ENCODE measurements at places on chromosomes 4 and X. TPM values are rescaled to one million over a fixed set of nuclear protein-coding genes. Genes with fewer than 3 reads are reported as not detected.

PRICKLE3 gene
- 16.3 TPM for total RNA-seq

NAP1L5 gene
- total RNA-seq = 8.8 TPM

DTHD1 gene
- total RNA-seq = 33.4 TPM

GPRIN3 gene
- 5.4 TPM for total RNA-seq

COL25A1 gene
- total RNA-seq = 1.3 TPM

DNA sequence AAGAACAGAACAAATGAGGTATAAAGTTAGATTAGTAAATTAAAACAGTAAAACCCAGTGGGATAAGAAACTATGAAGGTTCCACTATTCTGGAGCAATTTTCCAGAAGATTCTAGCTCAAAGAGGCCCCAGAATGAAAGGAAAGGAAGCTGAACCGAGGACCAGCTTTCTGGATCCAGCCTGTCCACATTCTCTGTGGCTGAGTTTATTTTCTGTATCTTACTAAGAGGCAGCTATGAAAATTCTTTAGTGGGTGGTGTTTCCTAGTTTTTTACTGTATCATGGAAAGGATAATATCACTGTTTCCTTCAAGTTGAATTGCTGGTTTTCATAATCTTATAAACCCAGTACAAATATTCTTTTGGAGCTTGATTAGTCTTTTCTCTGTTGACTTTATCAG is 11.8 kb downstream of the DAPP1 start:
- no peak for DNase-seq
- H3K4me3 ChIP-seq = no peak overlapping the region
- no peaks in the 10 kb centered on the region for H3K36me3 ChIP-seq
- no peak overlapping the region for H3K27ac ChIP-seq
- peaks cover 11% of the 10 kb centered on the region for H3K4me1 ChIP-seq

- DNase-seq = peak; percentile 79
- peak overlapping the region; percentile 72 for H3K27ac ChIP-seq
- peaks cover 6% of the 10 kb centered on the region for H3K4me1 ChIP-seq
- H3K4me3 ChIP-seq = no peak overlapping the region
- no peaks in the 10 kb centered on the region for H3K36me3 ChIP-seq
- no peaks in the 10 kb centered on the region for H3K27me3 ChIP-seq
Observed at GRCh38 chr4:41427306-41427882, 110.6 kb upstream of the LIMCH1 start.

DNA sequence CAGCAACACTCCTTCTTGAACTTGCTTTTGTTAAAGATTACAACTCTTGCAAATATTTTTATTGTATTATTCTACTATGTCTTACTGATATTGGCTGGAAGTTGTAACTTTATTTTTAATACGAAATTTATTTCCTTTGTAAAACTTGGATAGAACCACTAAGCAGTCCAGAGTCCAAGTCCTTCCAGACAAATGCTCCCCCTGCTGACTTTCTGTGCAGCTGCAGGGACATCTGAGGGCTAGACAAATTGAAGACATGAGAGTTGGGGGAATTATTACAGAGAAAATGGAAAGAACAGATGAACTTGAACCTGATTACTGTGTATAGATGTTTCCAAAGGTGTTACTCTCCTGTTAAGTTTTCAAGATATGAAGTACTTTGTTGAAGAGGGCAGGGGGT is 238.8 kb downstream of the GRIA3 start:
- no peaks in the 10 kb centered on the region for H3K36me3 ChIP-seq
- peaks cover 4% of the 10 kb centered on the region for H3K27me3 ChIP-seq
- no peak overlapping the region for H3K4me3 ChIP-seq
- peak; percentile 62 for DNase-seq
- H3K27ac ChIP-seq = no peak overlapping the region
- no peaks in the 10 kb centered on the region for H3K4me1 ChIP-seq

GRCh38 chr4:142645475-142646108 is 200.5 kb downstream of the INPP4B start:
- H3K27ac ChIP-seq = no peak overlapping the region
- peaks cover 4% of the 10 kb centered on the region for H3K4me1 ChIP-seq
- no peaks in the 10 kb centered on the region for H3K36me3 ChIP-seq

DNA sequence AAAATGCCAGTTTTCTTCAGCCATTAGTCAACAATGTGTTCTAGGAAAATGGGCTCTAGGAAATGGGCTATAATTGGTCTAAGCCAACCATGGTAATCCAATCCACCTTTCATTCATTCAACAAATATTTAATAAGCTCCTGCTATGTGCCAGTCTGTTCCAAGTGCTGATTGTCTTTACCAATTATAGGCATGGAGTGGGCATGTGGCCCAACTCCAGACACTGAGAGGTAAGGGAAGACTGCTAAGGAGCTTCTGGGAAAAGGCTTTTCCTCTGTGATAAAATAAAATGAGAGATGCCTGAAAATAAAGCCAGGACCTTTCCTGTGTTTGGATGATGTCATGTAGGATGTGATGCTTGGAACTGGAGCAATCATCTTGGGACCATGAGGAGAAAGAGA is 43.3 kb downstream of the HOPX start:
- H3K4me3 ChIP-seq = no peak overlapping the region
- no peaks in the 10 kb centered on the region for H3K36me3 ChIP-seq
- no peak for DNase-seq
- no peak overlapping the region for H3K27ac ChIP-seq

- H3K4me1 ChIP-seq = no peaks in the 10 kb centered on the region
- H3K36me3 ChIP-seq = peaks cover 20% of the 10 kb centered on the region
- H3K4me3 ChIP-seq = no peak overlapping the region
- peak; percentile 8 for DNase-seq
Observed at GRCh38 chr4:147638942-147639341, 21.7 kb downstream of the TMEM184C start.

DNA sequence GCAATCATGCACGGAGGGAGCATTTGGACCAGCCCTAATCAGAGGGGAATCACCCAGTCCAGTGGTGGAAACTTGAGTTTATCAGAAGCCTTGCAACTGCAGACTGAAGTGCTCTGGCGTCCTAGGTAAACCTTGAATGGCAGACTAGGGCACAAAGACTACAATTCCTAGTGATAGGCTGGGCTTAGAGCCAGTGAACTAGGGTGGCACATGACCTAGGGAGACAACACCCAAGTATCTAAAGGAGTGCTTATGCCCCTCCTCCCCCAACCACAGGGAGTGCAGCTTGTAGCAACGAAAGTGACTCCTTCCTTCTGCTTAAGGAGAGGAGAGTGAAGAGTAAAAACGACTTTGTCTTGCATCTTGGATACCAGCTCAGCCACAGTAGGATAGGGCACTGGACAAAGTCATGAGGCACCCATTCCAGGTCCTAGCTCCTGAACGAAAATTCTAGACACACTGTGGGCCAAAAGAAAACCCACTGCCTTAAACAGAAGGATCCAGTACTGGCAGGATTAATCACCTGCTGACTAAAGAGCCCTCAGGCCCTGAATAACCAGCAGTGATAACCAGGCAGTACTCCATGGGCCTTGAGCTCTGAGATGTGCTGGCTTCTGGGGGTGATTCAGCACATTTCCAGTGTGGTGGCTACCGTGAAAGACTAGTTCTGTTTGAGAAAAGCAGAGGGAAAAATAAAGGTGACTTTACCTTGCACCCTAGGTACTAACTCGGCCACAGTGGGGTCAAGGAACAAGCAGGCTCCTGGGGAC is 58.7 kb upstream of the STARD8 start:
- no peaks in the 10 kb centered on the region for H3K36me3 ChIP-seq
- no peak overlapping the region for H3K4me3 ChIP-seq
- H3K27me3 ChIP-seq = no peaks in the 10 kb centered on the region
- H3K27ac ChIP-seq = no peak overlapping the region

GRCh38 chr4:122480655-122481487 is 24.3 kb upstream of the IL2 start:
- no peaks in the 10 kb centered on the region for H3K27me3 ChIP-seq
- no peak overlapping the region for H3K27ac ChIP-seq
- H3K4me1 ChIP-seq = no peaks in the 10 kb centered on the region

DNA sequence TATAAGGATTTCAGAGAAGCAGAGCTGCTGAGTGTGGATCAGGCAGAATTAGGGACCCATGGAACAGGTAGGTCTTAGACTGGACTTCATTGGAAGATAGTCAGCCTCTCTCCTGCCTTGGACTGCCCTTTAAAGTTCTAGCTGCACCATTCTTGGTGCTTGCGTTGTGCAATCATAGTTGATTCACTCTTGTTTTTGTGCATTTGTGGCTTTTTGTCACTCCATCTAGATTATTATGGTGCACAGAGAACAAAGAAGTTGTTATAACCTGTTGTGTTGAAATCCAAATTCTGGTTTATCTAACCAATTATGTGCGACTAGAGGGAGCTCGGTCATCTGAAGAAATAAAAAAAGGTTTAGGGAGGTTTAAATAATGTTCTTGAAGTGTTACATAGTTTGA is 59.3 kb downstream of the JADE1 start:
- H3K27me3 ChIP-seq = no peaks in the 10 kb centered on the region
- no peak overlapping the region for H3K27ac ChIP-seq
- H3K4me1 ChIP-seq = no peaks in the 10 kb centered on the region
- H3K4me3 ChIP-seq = no peak overlapping the region

GRCh38 chrX:8783097-8783713 is 18.0 kb downstream of the FAM9A start:
- H3K27me3 ChIP-seq = peaks cover 14% of the 10 kb centered on the region
- no peak overlapping the region for H3K4me3 ChIP-seq
- no peak overlapping the region for H3K27ac ChIP-seq
- H3K36me3 ChIP-seq = no peaks in the 10 kb centered on the region

GRCh38 chr4:113461281-113461680 is 300.3 kb downstream of the CAMK2D start:
- no peaks in the 10 kb centered on the region for H3K4me1 ChIP-seq
- no peaks in the 10 kb centered on the region for H3K27me3 ChIP-seq
- DNase-seq = no peak
- peaks cover 17% of the 10 kb centered on the region for H3K36me3 ChIP-seq

GRCh38 chrX:74195605-74196004 is 108.4 kb upstream of the ZCCHC13 start:
- H3K27ac ChIP-seq = no peak overlapping the region
- DNase-seq = no peak
- no peaks in the 10 kb centered on the region for H3K36me3 ChIP-seq

GRCh38 chr4:95095348-95095974 is 337.7 kb downstream of the BMPR1B start:
- no peak overlapping the region for H3K4me3 ChIP-seq
- H3K36me3 ChIP-seq = no peaks in the 10 kb centered on the region
- no peak overlapping the region for H3K27ac ChIP-seq
- no peaks in the 10 kb centered on the region for H3K27me3 ChIP-seq
- peak; percentile 56 for DNase-seq

DNA sequence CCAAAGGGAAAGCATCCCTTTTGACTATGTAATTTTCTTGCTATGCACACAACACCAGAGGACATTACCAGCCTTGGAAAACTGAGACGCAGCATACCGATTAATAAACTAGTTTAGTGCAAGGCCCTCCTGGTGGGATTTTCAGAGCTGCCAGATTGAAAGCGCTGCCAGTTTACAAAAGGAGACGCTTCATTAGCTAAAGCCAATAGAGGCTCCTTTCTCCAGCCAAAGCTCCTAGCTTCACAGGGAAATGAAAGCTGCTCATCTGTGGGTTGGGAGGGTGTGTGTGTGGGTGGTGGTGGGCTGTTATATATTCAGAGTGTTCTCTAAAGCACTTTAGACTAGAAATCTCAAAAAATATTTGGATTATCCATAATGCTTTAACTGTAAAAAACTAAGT is 32.4 kb downstream of the SPANXN4 start:
- no peak overlapping the region for H3K4me3 ChIP-seq
- H3K4me1 ChIP-seq = no peaks in the 10 kb centered on the region
- DNase-seq = no peak
- no peaks in the 10 kb centered on the region for H3K27me3 ChIP-seq
- H3K27ac ChIP-seq = no peak overlapping the region

DNA sequence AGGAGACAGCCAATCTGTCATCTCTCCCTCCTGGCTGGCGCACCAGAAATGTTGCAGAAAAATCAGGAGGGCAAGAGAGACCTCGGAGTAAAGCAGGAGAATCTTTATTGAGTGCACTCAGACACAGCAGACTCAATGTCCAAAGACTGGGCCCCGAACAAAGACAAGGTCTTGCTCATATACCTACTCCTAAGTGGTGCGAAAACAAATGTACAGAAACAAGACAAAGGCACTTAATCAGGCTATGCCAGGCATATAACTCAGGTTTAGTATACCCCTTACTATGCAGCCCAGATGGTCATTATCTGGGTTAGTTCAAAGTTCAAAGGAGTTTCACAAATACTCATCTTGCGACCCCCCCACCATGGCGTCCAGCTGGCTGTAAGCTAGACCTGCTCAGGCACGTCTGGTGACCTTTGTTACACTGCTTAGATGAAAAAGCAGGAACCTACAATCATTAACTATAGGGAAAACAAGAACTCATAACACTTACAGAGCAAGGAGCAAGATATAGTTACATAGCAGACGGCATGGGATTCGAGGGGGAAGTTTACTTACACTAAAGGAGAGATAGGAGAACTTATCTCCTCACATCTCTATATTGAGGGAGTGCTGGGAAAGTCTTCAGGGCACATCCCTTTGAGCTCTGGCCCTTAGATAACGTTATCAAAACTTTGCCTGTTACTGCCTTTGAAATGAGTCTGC is 27.5 kb downstream of the SULT1E1 start:
- H3K27me3 ChIP-seq = no peaks in the 10 kb centered on the region
- H3K4me3 ChIP-seq = no peak overlapping the region
- no peak for DNase-seq
- H3K4me1 ChIP-seq = no peaks in the 10 kb centered on the region
- no peak overlapping the region for H3K27ac ChIP-seq

GRCh38 chr4:41442810-41443209 is 95.1 kb upstream of the LIMCH1 start:
- no peak overlapping the region for H3K4me3 ChIP-seq
- no peaks in the 10 kb centered on the region for H3K27me3 ChIP-seq
- H3K36me3 ChIP-seq = no peaks in the 10 kb centered on the region
- no peak for DNase-seq

DNA sequence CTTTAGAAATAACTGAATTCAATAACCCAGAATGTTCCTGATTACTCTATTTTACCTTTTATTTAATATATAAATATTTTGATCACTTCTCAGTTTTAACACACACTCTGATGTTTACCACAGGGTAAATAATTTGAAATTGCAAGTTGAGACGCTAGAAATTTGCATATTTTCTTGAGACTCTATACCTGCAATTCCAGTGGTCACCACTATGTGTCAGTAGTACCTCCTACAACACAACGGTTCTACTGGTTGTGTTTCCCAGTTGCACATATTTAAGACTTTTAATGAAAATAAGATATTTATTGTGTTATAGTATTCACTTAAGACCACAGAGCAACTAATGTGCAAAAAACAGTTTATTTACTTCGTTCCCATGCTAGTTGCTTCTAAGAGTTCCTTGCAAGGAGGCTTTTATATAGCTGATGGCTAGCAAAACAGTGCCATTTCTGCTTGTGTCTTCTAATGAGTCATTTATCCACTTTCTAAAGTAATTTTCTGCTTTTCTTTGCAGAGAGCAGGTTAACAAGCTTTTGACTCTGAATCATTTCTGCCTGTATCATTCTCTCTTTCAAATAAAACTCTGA is 98.9 kb upstream of the PDLIM3 start:
- H3K4me1 ChIP-seq = peaks cover 20% of the 10 kb centered on the region
- H3K36me3 ChIP-seq = no peaks in the 10 kb centered on the region
- H3K4me3 ChIP-seq = no peak overlapping the region
- no peak for DNase-seq
